ENCODE measurements at places on chromosomes 2 and 18.
A peak's percentile ranks its signal among the peaks of the same experiment; 100 is the strongest.

- no peak for DNase-seq
These were observed 491.5 kb downstream of the NYAP2 start for GRCh38 chr2:225891013-225891412.

DNA sequence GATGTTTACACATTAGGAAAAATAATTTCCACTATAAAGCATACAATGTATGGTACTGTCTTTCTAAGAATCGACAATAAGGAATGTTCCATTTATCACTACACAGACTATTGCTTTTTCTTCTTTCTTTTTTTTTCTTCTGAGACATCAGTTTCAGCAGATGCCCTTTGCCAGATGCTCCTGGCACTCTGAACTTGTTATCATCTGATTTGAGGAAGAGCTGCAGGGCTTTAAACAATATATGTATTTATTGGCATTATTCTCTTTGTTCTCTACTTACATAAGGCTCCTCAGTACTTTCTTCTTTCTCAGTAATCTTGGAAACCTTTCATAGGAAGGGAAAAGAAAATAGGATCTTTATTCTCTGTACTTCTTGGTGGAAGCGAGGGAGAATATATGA, 45.0 kb upstream of the AGPS start:
- no peak for DNase-seq

- DNase-seq, result no peak
These were observed 3.7 kb upstream of the MFSD6 start for GRCh38 chr2:190404487-190404886.

GRCh38 chr2:112108178-112108832, 29.9 kb upstream of the FBLN7 start:
- DNase-seq, result no peak

GRCh38 chr2:96792772-96793749, 23.0 kb upstream of the CNNM3 start:
- DNase-seq, result no peak

GRCh38 chr2:8761529-8762164, 75.8 kb downstream of the KIDINS220 start:
- peak; percentile 79 for DNase-seq

- DNase-seq, result peak; percentile 48
These were observed 36.0 kb downstream of the PAIP2B start for GRCh38 chr2:71190656-71191569.

GRCh38 chr2:64260817-64261216, 116.6 kb upstream of the PELI1 start:
- no peak for DNase-seq

GRCh38 chr2:43790147-43790546, 16.3 kb downstream of the DYNC2LI1 start:
- no peak for DNase-seq

- DNase-seq, result no peak
These were observed 27.1 kb downstream of the NCK2 start for GRCh38 chr2:105771836-105772235.

GRCh38 chr18:26532367-26533340, 15.7 kb downstream of the KCTD1 start:
- DNase-seq, result no peak

DNA sequence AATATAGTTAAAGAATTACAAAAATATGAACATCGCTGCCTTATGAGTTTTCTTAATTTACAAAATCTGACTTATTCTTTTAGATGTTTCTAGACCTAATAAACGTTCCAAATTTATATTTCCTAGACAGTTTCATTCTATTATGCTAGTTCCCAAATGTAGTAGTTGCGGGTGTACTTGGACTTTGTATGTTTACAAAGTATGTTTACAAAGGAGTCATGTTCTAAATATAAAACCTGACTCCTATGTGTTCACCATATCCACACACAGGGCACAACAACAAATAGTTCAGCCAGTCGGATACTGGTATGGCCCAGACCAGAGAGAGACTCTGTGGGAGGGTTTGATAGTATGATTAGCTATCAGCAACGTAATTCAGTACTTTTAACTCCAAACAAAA, 230.7 kb downstream of the KCNH7 start:
- DNase-seq, result no peak

DNA sequence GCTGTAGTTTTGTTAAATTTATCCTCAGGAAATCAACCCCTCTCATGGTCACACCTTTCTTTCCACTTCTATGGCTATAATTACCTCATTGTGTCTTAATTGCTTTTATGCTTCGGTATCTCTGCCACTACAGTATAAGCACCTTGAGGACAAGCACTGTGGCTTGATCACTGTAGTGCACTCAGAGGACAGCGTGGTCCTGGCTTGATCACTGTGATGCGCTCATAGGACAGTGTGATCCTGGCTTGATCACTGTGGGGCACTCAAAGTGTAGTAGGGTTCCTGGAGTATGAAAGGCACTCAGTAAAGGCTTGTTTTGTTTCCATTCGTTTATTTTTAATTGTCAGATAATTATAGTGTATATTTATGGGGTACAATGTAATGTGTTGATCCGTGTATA, 44.2 kb downstream of the DTNA start:
- no peak for DNase-seq

- DNase-seq, result no peak
These were observed 350.7 kb upstream of the SYT4 start for GRCh38 chr18:43627848-43628530.

DNA sequence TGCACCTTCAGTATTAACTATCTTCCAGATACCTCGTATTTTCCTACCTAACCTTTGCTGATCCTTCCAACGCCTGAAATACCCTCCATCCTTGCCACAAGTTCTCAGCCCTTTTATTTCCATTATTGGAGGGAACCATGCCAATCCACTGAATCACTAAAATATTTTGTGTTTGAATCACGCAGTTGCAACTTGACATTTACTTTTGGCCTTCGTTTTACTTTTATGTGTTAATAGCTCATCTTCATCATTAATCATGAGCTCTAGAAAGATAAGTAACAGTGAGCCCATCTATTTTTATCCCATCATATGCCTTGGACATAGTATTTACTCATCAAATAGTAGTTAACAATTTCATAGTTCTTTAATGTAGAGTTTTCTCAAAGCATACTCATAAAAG, 463.2 kb downstream of the THSD7B start:
- no peak for DNase-seq

DNA sequence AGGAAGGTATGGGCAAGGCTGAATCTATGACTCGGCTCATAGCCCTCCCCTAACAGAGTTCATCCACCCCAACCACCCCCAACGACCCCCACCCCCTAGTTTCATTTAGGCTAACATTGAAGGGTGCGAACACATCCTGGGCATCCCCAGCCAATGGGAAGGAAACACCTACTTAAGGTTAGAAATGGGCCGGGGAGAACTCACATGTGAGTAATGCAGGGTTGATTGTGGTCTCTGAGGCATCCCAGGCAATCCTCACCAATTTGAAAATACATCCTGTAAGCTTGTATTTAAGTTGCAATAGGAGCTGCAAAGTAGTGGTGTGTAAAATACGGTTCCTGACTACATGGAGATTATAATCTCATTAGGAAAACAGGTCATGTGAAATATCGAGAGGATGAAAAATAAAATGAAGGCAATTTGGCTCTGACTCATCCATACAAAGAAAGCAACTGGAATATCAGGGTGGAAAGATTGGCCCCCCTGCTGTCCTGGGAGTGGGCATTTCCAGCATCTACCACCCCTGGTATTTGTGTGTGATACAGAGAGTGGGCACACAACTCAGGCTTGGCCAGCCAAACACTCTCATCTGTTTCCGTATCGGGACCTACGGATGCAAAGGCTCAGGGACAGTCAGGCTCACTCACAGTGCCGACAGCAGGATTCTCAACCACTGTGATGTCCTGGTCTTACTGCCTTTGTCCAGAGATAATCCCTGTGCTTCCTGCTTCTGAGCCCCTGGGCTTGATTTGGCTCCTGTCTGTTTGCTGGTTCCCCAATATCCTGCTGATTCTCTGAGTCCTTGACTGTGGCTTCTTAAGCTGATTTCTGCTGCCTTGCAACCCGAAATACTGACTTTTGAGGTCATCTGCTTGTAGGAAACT, 90.0 kb upstream of the NCKAP5 start:
- no peak for DNase-seq

- no peak for DNase-seq
These were observed 123.5 kb upstream of the ZBTB14 start for GRCh38 chr18:5419030-5419429.

- DNase-seq, result no peak
These were observed 289.3 kb upstream of the TANK start for GRCh38 chr2:160870729-160871465.

GRCh38 chr18:9757827-9758621, 49.9 kb downstream of the RAB31 start:
- DNase-seq, result no peak

GRCh38 chr2:113861740-113862139, 28.1 kb upstream of the ACTR3 start:
- DNase-seq, result no peak

- no peak for DNase-seq
These were observed 52.9 kb downstream of the CCDC141 start for GRCh38 chr2:178997067-178997466.

- DNase-seq, result peak; percentile 99
These were observed 155.3 kb upstream of the MYO3B start for GRCh38 chr2:170022692-170023091.

DNA sequence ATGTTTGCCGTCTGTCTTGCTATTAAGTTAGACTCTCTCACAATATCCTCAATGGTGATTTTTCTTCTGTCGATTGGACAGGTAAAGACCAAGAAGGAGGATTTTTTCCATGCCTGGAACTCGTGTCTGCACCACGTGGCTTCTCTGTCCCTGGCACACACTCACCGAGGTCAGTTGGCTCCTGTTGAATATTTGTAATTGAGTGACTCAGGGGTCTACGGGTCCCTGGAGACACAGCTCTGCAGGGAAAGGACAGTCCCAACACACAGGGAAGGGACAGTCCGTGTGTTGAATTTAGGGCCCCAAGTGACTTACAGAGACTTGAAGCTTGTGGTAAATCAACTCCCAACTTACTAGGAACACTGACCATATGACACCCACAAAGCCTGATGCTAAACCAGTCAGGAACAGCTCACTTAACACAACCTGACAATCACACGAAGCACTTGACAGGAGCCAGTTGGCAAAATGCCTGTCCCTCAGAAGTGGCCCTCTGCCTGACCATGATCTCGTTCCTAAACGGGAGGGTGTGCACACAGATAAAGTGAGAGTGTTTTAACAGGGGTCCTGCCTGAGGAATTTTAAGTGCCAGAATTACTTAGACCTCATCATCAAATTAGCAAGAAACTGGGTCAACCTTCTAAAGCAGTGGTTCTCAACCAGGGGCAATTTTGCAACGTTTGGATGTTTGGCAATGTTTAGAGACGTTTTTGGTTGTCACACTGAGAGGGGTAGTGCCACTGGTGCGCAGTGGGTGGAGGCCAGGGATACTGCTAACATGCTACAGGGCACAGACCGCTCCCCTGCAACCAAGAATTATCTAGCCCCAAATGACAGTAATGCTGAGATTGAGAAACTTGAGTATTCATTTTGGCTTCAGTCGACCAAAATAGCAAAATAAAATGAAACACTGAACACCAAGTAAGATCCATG, 88.9 kb upstream of the BCL2L11 start:
- DNase-seq, result no peak

- DNase-seq, result no peak
These were observed 128.9 kb upstream of the CELF4 start for GRCh38 chr18:37694516-37694915.

DNA sequence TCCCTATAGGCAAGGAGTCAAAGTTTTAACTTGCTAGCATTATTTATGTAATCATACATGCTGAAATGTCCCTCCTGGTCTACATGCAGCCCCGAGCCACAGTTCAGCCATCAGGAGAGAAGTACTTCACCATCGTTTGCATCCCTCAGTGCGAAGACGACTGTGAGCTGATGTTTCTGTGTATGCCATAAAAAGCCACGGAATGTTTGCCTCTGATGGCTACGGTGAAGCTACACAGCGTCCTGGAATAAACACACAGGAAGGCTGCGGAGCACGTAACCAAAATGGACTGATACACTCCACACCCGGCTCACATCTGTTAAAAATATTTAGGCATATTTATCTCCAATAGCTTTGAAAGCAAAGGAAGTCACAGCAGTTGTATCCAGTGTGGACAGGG, 4.3 kb upstream of the SALL3 start:
- no peak for DNase-seq

DNA sequence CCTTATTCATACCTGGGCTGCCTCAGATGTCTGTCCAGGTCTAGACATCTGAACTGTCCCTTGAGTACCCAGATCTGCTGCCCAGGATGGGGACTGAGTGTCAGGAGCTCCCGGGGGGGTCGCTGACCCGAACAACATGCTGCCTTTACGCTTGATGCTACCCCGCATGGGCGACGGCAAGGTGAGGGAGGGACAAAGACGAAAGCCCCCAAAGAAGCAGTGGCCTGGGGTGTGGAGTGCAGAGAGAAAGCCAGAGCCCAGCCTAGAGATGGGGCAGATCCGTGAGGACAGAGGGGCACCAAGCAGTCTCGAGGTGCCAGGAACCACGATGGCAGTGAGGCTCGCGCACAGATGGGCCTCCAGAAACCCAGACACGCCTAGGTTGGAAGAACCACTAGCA, 234.7 kb downstream of the ATAD2B start:
- DNase-seq, result no peak

DNA sequence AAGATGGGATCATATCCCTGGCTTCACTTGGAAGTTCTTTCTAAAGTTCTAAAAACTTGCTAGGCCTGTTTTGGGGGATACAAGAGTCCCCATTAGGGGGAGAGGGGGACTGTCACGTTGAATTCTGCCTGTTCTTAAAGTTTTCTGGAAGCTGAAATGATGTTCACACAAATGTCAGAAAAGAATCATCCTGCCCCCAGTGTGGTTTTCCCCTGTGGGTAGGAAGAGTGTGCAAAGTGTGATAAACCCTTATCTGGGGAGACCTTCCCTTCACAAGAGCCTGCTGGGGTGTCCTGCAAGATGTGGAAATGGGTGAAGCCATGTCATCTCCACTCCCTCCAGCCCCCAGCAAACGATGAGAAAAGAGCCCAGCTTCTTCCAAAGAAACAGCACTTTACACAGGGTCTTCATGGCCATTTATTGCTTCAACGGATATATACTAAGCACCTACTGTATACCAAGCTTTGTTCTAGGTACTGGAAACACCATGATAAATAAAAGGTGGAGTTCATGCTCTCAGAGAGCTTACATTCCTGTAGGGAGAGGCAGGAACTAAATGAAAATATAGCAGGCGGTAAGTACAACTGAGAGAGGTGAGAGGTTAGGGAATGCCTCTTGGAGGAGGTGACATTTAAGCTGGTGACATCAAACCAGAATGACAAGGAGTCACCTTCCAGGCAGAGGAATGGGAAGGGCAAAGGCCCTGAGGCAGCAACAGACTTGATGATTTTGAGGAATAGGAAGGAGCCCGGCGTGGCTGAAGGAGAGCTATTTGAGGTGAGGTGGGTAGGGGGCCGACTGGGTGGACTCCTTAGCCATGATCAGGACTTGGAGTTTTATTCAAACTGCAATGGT, 1.6 kb downstream of the MFSD2B start:
- DNase-seq, result no peak

GRCh38 chr2:174763780-174764179, 492 bp downstream of the CHRNA1 start:
- DNase-seq, result no peak
